Stimulated activated CD8-positive, alpha-beta memory T cell treated with anti-CD3 and anti-CD28 coated beads, Interleukin-4, amount 100 ng/mL, for 4 hours (primary cell): ENCODE measurements at places on chromosomes 12 and 14.

DNA sequence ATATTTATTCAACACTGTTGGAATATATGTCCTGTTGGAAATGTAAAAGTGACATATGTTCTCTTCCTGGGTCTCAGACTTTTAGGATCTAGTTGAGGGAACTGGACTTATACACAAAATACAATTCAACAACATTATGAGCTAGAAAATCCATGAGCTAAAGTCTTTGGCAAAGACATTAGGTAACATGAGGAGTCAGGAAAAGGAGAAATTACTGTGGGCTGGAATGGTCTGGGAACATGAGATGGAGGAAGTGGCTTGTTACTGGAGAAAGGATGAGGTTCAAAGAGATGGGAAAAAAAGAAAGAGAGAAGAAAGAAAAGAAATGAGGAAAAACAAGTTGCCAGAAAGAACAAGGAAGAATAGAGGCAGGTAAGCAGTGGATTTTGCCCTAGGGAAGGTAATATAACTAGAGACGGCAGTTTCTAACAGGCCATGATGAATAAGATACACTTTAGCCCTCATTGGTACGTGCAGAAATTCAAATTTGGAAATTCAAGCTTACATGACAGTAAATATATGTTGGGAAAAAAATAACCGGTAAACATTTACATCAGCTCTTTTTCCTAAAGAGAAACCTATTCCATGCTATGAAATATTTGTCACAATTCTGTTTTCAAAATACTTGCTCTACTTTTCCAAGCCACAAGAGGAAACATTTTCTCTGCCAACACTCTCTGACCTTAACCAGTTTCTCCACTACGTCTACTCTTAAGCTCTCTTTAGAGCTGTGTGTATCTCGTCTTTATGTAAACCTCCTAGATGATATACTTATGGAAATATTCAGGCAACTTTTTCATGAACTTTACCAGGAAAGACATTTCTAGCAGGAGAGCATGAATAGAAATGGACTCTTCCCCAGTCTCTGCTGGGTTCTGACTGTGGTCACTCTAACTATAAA is 268.8 kb upstream of the BTG1 start:
- DNase-seq: no peak

DNA sequence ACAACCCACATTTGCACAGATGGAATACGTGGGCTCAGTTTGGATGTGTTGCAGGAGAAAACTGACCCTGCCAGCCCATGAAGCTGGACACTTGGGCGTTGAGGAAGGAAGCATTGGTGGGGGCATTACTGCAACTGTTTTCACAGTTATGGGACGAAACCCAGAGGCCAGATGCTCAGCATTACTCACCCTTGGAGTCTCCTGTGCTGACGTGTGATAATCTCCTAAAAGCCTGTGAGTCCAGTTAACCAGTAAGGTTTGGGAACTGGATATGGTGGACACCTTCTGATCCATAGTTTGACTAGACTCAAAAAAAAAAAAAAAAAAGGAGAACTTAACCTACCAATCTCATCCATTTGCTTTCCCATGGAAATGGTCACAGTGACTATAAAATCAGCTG is 52.8 kb upstream of the EGLN3 start:
- no peak for DNase-seq

DNA sequence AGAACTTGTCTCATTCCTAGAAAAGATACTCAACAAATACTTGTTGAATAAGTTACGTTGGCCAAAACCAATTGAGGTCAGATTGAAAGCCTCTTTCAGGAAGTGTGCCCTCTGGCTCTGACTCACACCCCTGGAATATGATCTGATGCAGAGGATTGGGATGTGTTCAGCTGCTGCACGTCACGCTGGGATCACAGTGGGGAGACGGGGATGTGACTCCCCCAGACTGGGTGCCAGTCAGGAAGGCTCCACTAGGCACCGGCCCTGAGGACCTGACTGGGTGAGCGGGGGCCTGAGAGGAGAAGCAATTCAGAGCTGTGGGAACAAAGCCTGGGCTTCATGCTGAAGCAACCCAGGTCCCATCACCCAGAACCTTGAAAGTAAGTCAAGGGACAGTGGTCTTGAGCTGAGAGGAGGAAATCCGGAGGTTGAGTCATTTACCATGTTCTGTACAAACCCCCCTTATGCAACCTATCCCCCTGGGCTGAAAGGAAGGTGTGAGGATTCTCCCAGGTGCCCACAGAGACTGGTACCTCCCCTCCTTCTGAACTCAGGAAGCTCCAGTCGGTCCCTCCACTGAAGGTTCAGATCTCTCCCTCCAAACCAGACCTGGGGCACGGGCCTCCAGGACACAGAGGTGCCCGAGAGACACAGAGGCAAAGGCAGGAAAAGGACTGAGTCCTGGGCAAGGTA is 3.9 kb downstream of the CEBPE start:
- no peak for DNase-seq

DNA sequence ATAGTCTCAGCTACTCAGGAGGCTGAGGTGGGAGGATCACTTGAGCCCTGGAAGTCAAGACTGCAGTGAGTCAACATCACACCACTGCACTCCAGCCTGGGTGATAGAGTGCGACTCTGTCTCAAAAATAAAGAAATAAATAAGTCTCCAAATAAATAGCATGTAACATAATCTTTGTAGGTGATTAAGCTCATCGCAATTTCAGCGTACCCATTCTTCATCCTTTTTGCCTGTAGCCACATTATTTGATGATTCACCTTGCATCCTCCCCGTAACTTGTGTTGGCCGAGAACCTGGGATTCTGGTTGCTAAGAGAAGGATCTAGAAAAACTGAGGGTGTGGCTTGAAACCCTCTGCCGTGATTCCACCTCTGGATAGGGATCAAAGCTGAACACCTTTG is 115.1 kb downstream of the GALC start:
- DNase-seq: no peak

DNA sequence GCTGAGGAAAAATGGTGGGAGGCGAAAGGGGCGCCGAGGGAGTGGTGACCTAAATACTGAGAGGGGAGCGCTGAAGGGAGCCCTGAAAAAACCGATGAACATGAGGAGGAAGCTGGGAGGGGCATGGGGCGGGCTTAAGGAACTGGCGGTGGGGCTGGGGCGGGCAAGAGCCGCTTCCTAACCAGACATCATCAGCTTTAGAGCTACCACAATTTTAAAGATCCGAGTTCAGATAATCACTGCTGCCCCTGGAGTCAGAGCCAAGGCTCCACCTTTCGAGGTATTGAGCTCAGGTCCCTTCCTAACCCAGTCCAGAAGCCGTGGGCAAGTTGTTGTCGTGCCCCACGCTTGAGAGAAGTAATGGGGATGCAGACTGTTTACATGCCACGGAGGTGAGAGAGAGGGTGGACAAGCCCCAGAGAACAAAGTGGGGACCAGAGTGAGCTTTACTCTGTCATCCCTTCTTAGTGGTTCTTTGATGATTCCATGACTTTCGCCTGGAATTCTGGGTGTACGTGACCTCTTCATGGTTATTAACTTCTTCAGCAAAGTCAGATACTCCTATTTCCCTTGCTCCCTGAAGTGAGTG is 393 bp downstream of the ORMDL2 start:
- DNase-seq: no peak

- no peak for DNase-seq
Observed at GRCh38 chr12:131457331-131458047, 253.4 kb upstream of the SFSWAP start.

DNA sequence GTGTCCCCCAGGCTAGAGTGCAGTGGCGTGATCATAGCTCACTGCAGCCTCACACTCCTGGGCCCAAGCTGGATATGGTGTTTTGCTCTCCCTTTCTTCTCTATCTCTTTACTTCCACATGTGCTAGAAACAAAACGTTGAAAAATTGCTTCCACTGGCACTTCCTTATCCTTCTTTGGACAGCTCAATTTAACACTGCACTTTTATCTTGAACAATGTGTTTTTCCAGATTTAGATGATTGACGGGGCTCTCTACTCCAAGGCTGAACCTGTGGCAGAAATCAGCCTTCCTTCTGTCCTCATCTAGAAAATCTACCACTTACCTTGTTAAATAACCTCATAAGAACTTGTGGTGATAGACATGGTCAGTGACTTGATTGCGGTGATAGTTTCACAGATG is 165.1 kb downstream of the DAD1 start:
- no peak for DNase-seq

GRCh38 chr12:23670684-23671083 is 278.8 kb downstream of the SOX5 start:
- no peak for DNase-seq

GRCh38 chr12:22115711-22116110 is 69.7 kb downstream of the CMAS start:
- DNase-seq: no peak

- DNase-seq: no peak
Observed at GRCh38 chr14:103179094-103179493, 55.8 kb downstream of the TNFAIP2 start.

GRCh38 chr14:59240356-59240755 is 51.9 kb downstream of the DAAM1 start:
- no peak for DNase-seq

DNA sequence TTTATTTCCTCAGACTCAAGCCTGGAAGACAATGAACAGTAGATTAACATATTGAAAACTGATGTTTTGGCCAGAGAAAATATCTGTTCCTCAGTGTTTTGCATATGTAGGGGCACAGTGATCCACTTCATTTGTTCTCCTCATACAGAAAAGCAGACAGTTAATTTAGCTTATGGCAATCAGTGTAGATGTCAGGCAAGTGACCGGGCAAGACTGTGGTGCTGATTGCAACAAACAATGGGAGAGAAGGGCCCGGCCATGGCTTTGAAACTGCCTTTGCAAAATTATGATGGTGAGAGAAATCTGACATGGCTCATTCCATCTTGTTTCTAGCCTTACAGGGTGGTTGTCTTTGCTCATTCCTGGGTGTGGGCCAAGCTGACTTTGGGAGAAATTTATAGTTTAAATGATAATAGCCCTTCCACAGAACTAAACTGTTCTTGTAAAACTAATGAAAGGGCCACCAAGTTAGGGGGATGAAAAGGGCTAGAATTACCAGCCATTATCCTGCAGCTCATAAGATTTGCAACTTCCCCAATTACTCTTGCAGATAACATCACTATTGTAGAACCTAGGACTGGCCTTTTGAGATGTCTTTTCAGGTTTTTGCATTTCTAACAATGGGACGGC is 220.3 kb downstream of the KTN1 start:
- DNase-seq: no peak

GRCh38 chr12:7499636-7500035 is 3.9 kb downstream of the CD163 start:
- no peak for DNase-seq

GRCh38 chr14:79062226-79062625 is 892.1 kb downstream of the NRXN3 start:
- no peak for DNase-seq

DNA sequence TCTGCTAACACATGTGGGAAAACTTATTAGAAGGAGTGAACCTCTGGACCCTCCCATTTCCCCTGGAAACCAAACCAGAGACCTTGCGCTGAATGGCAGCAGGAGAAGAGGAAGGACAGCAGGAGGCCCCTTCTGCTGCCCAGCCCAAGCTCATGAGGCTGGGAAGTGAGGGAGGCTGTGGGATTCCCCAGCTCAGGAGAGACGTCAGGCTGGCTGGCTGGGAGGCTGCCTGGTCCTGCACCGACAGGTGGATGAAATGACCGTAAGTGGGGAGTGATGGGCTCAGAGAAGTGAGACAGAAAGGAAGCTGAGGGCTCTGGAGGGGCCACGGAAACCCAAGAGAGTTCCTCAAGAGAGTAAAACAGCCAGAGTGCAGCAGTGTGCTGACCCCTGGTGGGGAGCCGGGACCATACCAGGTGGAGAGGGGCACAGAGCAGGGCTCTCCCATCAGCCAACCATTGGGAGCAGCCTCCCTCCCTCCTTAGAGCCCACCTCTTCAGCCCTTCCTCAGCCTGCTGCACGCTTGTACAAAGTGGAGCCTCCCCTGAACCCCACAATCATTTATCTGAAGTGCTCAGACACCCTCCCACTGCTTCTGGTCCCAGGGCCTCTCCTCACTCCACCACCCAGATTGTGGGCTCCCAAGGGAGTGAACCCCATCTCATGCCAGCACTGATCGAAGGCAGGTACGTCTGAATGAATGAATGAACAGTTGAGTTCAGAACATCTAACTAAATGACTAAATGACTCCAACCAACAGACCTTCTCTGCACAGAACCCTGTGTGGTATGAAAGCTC is 14.0 kb downstream of the TAMALIN start:
- no peak for DNase-seq

DNA sequence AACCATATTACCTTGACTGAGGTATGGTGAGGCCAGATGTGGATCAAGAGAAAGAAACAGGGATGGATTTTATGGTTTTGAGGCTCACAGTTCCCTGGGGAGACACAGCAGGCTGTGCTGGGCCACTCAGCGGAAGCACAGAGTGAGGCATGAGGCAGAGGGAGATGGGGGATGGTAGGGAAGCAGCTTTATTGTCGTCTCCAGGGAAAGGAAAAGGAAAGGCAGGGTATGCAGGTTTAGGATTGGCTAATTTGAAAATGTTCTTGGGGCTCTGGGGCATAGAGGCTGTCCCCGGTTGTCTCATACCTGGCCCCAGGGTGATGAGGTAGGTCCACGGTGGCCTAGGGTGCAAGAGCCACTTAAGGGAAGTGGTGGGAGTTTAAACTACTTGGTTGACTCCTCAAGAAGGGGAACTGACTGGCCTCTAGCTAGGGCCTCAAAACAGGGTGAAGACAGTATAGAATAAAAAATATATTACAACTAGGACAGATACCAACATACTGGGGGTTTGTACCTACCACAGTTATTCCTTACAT is 322.8 kb downstream of the RGS6 start:
- no peak for DNase-seq

DNA sequence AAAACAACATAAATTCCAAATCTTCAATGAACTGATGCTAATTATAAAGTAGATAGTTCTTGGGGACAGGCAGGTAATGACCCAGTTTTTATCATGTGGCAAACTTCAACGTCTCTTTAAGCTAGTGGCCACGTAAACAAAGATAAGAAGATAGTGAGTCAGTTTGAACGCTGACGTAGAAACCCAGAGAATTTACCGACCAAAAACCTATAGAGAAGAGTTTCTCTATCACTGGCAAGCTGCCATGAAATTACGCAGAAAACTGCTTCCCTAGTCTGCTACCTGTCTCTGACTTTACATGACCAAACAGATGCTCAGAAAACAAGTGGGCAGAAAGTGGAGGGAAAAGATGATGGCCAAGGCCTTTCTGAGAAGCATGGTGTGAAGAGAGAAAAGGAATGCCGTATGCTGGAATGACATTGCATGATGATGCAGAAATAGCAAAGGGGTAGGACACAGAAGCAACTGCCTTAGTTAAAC is 136.3 kb downstream of the ITPR2 start:
- DNase-seq: no peak

DNA sequence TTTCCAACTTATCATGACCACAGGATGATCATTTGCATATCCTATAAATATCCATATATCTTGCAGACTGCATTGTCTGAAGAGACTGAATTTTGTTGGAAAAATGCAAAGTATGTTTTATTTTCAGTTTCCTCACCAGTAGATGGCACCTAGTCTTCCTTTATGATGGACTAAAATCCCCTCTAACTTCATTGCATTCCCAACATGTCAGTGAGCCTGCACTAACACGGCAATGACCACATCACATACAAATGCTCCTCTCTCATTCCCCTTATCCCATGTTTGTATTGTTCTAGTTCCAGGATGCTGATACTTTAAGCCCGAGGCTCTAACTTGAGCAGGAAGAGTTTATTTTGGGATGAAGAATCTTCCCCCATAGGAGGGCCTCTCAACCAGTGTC is 24.7 kb upstream of the MYBPC1 start:
- DNase-seq: no peak
